DMS 273 treated with DMSO at 0.1 percent for 48 hours (cell line): ENCODE measurements at places on chromosomes 16 and 17.

DNA sequence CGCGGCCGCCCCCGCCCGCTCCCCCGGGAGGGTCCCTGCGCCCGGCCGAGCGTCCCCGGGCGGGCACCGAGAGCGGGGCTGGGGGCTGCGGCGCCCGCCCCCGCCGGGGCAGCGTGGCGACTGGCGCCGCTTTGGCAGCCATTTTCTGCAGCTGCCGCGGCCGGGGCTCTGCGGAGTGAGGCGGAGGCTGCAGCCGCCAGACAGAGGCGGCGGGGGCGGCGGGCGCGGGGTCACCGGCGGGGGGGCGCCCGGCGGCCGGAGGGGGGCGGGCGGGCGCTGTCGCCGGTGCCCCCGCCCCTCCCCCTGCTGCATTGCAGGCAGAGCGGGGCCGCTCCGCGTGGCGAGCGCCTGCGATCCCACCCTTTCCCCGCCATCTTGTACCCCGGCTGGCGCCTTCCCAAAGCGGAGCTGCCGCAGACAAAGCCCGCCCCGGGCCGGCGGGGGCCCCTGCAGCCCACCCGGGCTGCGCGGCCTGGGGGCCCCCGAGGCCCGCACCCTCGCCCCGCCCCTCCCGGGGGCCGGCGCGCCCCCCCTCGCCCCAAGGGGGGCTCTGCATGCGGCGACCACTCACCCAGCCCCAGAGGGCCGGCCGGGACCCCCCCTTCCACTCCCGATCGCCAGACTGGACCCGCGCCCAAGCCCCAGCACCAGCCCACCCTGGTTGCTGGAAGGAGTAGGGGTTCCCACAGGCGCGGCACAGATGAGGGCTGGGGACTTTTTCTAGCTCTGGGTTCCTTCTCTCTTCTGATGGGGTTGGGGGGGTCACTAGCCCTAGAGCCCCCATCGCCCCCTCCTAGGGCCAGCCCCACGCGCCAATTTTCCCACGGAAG lies 16.6 kb upstream of the CBX8 start:
- no peak for DNase-seq

- DNase-seq, result no peak
Observed at GRCh38 chr17:80978499-80979497, 12.8 kb upstream of the CHMP6 start.

GRCh38 chr17:4648741-4649140 lies 7.3 kb upstream of the ALOX15 start:
- no peak for DNase-seq

DNA sequence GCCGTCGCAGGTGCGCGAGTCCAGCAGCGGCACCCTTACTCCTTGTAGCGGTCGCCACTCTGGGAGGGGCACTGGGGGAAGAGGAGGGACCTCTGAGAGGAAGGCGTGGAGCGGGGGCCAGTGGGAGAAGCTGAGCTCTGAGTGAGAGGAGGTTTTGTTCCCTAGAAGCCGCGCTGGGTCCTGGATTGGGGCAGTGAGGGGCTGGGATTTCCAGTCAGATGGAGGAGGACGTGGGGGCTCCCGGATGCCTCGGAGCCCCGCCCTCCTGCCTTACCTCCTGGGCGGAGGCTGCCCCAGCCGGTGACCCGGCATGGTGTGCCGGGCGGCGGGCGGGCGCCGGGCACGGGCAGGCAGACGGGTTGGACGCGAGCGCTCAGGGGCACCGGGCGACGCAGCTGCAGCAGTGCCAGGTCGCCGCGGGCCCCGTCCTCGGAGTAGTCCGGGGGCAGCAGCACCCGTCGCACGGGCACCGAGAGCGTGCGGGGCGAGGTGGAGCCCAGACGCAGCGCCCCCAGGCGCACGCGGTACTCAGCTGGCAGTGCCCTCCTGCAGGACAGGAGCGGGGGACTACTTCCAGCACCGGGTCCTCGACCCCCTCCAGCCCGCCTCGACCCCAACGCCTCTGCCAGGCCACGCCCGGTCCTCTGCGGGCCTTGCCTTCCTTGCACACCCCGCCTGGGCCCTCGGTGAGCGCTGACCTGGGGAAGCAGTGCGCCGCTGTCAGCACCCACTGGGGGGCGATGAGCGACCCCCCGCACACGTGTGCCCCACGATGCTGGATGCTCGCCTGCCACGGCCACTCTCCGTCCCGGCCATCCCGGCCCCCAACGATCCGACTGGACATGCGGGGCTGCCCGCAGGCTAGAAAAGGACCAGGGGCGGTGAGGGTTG lies 2.0 kb downstream of the PRSS33 start:
- no peak for DNase-seq

DNA sequence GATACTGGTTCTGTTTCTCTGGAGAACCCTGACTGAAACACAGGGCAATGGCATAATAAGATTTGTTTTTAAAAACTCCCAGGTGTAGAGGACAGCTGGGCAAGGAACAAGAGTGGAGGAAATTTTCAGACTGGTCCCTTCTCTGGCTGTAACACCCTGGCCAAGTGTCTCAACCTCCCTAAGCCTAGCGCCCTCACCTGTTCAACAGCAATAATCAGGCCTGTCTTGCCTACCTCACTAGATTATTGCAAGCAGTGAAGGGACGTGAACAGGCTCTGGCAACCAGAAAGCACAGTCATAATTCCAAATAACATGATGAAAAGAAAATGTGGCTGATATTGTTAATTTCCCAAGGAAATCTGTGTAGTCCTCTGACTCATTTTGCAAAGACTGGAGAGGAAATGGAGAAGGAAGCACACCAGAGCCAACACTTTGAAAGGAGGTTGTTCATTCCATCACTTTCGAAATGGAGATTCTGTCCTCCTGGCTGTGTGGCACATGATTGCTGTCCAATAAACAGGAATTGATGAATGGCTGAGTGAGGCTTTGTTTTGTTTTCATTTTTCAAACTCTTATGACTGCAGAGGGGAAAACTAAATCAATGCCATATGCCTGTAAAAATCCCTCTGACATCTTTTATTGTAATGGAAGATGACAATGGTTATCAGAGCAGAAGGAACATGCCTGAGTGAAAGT lies 87.5 kb upstream of the HLF start:
- no peak for DNase-seq
